Foreskin keratinocyte (primary cell): ENCODE measurements at places on chromosomes 2 and 18. TPM values are rescaled to one million over a fixed set of nuclear protein-coding genes. Genes with fewer than 3 reads are reported as not detected.

GRHL1 gene
- 0.92 and 1.2 TPM in 2 replicates for total RNA-seq

SULT1C4 gene
- not detected in 2 replicates for total RNA-seq

GRCh38 chr2:1716441-1716840 lies 27.9 kb downstream of the PXDN start:
- no peak for DNase-seq

DNA sequence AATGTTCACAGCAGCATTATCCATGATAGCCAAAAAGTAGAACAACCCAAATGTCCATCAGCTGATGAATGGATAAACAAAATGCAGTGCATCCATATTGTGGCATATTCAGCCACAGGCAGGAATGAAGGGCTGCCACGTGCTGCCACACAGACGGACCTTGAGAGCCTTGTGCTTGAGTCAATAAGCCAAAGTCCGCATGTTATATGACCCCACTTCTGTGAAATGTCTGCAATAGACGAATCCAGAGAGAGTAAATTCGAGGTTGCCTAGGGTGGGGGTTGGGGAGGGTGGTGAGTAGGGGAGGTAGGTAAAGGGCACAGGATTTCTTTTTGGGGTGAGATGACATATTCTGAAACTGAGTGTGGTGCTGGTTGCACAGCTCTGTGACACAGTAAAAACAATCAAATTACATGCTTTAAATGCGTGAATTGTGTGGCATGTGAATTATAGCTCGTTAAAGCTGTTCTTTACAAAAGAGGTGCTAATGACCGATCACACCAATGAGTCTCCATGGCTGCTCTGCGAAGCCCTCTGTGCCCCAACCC lies 38.9 kb upstream of the LDLRAD4 start:
- no peak for DNase-seq

DNA sequence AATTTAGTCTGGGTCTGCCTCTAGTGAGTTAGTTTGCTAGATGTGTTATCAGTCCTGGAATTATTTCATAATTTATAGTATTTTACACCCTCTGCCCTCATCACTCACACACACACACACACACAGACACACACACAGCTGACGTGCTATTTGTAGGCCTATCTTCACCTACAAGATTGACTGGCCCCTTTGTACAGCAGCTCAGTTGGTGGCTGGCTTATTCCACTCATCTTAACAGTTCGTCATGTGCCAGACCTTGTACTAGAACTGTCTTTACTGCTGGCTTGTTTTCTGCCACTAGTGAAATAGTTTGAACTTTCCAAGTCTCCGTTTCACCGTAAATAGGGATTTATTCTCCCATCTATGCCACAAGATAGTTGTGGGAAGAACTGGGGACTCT lies 21.3 kb downstream of the CENPO start:
- no peak for DNase-seq

DNA sequence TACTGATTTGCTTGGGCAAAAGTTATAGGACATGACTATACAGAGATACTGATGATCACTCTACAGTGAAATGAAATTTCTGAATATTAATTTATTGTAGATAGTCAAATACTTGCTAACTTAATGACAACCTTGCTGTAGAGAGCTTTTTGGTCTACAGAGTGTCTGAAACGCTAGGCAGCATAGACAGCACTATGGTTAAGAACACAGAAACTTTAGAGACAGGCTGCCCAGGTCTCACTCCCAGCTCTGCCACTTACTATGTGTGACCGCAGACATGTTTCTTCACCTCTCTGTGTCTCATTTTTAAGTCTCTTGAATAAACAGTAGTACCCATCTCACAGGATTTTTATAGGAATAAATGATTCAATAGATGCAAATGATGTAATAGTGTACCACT lies 247.0 kb downstream of the TCF4 start:
- DNase-seq: no peak

DNA sequence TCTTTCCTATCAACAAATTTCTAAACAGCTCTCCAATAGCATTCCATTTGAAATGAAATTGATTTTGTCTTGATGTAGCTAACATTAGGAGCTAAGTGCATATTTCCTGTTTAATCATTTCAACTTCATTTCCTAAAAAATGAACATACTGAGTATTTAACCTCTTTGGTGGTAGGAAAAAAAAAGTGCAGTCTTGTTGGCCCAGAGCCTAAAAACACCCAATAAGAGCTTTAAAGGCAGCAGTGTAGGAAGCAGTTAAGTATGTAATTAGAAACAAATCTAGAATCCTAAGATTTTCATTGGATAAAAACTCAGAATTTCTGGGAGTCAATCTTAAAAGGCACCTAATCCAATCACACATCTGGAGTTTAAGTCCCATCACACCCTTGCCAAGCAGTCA lies 71.0 kb upstream of the RBMS1 start:
- no peak for DNase-seq
